OCI-LY7 (cell line): ENCODE measurements at places on chromosomes 13 and 19. TPM values are rescaled to one million over a fixed set of nuclear protein-coding genes. Genes with fewer than 3 reads are reported as not detected.

- no peak for DNase-seq
Measured at GRCh38 chr19:35518313-35518712, 4.9 kb upstream of the DMKN start.

GRCh38 chr13:24064371-24064770, 96.1 kb upstream of the SPATA13 start:
- no peak for DNase-seq

DNA sequence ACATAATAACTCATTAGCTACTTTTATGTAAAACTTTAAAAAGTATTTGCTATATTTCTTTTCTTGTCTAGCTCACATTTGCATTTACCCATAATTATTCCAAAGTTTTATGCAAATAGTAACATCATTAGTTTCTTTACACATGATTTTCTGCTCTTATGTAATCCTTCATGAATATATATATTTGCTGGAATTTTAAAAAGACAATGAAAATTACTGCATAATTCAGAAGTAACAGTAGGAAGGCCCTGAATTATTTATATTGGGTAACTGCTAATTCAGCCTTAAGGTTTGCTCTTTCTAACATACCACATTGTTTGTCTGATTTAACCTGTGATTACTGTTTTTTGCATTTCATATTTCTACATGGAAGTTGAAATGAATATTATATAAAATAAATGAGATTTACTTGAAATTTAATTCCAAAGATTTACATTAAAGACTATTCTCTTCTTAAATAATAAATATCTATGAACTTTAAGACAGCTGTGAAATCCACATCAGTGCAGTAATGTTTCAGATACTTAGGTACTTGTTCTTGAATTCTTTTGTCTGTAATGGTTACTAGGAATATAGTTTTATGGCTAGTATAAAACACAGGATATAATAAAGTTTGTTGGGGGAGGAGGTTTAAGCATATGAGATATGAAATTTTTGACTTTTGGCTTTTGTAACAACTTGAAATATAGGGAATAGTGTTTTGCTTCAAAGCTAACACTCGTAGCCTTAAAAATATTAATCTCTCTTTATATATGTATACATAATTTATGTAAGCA, 46.0 kb downstream of the B3GLCT start:
- DNase-seq = no peak

C1QTNF9 gene
- not detected in 2 replicates for total RNA-seq

- no peak for DNase-seq
Measured at GRCh38 chr13:49664606-49665005, 26.7 kb downstream of the EBPL start.

GJB2 gene
- total RNA-seq = not detected in 2 replicates

DNA sequence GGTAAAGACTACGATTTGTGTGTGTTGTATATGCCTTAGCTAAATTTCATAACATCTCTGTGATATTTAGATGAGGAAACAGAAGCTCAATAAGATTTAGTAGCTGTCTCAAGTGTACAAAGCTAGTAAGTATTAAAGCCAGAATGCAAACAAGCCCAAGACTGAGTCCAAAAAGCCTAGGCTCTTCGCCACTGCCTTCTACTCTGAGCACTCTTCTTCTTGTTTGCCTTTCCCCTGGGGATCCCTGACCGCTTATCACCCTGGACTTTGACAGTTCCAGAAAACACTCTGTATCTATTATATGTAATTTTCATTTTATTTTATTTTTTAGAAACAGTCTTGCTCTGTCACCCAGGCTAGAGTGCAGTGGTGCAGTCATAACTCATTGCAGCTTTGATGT, 5.8 kb downstream of the TM9SF2 start:
- no peak for DNase-seq

MEF2B gene
- total RNA-seq = 295 and 304 TPM in 2 replicates

DNA sequence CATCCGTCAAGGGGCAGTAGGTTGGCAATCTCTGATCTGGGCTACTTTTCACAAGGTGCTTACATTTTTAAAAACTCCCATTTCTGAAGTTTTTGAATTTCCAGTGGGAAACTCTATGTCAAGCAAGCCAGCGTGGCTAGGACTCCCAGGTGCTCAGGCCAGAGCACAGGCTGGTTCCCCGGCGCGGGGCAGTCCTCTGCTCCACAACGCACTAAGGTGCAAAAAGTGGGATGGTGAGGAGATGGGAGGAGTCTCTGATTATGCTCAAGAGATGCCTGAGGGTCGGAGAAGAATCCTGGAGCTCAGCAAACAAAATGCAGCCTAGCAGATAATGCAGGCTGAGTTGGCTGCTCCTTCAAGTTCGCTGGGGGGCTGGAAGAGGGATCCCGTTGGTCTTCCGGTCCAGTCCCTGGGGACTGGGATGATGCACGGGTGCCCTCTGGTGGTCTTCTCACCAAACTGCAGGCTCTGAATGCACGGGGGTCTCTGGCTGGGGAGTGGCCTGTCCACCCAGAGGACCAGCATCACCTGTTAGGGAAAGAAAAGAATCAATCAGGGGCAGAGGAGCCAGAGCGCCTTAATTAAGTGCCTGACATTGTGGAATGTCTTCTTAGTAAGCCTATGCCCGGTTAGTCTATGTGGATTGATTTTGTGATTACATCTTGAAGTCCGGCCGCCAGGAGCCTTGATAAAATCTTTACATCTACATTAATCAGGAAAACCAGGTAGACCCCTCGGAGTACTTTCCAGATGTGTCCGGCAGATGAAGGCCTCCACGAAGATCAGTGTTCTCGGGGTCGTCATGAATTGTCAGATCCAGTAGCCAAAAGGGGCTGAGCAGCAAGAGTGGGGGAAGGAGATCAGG, 244.4 kb upstream of the MAB21L1 start:
- peak; percentile 33 for DNase-seq

DNA sequence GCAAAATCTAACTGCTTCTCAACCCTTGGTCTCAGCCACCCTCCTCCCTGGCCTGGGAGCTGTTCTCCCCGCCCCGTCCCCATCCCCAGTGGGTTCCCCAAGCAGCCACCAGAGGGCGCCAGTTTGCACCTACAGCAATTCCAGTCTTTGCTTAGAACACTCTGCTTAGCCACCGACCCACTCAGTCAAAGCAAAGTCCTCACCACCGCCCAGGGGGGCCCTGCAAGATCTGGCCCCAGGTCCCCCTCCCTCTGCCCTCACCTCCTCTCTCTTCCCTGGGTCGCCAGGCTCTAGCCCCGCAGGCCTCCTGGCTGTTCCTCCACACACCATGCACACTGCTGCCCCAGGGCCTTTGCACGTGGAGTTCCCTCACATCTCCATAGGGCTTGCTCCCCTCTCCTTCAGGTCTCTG, 12.4 kb downstream of the TMEM143 start:
- DNase-seq = peak; percentile 69

GRCh38 chr13:113098162-113098732, 7.3 kb upstream of the F7 start:
- no peak for DNase-seq

GRCh38 chr13:101811284-101811839, 358.9 kb downstream of the ITGBL1 start:
- no peak for DNase-seq

PSG1 gene
- not detected in 2 replicates for total RNA-seq

DNA sequence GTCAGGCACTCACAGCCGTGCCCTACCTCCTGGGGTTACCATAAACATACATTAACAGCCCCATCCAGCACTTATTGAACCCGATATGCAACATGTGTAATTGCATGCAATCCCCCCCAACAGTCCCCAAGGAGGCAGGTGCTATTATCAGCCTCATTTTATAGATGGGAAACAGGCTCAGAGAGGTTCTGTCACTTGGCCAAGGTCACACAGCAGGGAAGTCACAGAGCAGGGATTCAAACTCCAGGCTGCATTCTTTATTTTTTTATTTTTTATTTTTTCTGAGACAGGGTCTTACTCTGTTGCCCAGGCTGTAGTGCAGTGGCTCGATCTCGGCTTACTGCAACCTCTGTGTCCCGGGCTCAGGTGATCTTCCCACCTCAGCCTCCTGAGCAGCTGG, 38.4 kb upstream of the TNFAIP8L1 start:
- DNase-seq = no peak

NEK5 gene
- total RNA-seq = 0.15 TPM in 1 of 2 replicates, not detected in the other

DNA sequence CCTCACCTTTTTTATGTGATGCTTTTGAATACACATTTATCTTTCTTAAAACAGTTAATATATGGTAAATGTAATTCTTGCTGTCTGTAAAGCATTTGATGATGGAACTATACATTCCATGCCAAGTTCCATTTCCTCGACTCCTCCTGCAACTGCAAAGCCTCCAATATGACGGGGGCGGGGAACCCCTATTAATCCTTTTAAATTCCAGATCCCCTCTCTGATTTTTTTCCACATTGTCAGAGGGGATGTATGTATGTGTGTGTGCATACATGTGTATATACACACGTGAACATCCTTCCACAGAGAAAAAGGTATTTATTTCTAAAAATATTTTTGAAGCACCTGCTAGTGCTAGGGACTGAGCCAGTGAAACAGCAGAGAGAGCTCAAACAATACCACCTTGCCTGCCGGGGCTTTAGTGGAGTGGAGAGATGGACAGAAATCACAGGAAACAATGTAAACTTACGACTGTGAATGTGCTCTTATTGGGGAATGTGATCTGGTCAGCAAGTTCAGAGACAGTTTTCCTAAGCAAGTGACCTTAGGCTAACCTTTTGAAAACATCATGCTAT, 25.3 kb upstream of the MAB21L1 start:
- DNase-seq = no peak

SLC10A2 gene
- not detected in 2 replicates for total RNA-seq

SPC24 gene
- 132 and 133 TPM in 2 replicates for total RNA-seq

CEACAM4 gene
- not detected in 2 replicates for total RNA-seq

DNA sequence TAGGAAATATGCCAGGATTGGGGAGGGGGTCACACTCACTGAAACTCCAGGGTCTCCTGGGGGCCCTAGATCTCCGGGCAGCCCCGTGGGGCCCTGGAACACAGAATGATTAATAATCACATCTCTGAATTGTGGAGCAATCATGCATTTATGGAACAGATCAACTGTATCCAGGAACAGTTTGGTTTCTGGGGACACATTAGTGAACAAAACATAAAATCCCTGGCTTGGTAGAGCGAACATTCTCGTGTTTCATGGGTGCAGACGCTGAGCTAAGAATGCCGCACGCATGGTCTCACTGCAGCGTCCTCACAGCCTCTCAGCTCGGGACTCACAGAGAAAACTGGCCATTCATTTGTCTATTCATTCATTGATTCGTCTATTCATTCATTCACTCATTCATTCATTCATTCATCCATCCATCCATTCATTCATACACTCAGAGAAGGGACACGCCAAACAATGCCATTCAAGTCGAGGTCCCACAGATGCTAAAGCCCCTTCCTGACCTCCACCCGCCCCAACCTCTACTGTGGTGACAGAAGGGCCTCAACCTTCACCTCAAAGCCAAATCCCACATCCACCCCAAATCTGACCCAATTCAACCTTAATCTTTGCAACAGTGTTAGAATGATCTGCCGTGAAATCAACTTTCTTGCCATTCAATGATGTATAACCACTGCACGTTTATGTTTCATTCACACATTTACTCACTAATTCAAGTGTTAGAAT, 35.0 kb upstream of the OLFM2 start:
- DNase-seq = no peak

DNA sequence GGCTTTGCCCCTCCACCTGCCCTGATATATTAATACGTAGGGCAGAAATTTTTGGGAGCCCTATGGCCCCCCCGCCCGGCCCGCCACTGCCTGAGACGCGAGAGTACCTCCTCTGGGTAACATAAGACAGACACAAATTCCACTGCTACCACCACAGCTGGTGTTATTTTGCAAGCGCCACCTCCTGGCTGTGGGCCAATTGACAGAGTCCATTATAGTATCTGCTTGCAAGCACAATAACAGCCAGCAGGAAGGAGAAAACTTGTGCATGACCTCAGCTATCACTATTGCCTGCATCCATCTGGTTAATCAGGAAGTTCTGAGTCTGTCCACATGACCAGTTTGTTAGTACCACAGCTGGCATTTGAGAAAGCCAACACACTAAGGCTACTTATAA, 25.3 kb upstream of the OR10H2 start:
- DNase-seq = peak; percentile 45

DNA sequence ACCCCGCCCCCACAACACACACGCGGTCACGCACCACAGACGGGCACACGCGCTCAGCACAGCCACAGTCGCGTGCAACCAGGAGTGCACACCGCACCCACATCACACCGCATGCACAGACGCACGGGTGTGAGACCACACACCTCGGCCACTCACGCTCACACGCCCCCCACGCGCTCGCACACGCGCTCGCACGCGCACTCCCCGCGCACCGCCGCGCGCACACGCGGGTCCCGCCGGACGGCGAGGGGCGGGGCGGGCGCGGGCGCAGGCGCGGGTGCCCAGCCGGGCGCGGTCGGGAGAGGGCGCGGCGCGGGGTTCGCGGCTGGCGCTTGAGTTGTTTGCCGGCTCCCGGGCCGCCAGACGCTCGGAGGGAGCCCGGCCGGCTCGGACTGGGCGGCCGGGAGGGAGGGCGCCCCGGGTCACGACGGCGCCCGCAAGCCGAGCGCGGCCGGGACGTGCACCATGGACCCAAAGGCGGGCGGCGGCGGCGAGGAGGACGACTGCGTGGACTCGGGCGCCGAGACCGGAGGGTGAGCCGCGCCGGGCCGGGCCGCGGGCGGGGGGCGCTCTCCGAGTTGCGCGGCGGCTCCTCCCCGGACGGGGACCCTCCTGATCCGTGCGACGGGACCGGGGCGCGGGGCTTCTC, at the start of gene FAM124A:
Gene FAM124A (plus strand): TSS at position 362 of the 649 bp plus-strand sequence. CDS start 104 bp downstream, at position 466.
- DNase-seq = peak; percentile 43

GRCh38 chr19:1235625-1236538, 1.9 kb downstream of the CBARP start:
- DNase-seq = no peak
